ENCODE measurements at places on chromosomes 2 and 18.

DNA sequence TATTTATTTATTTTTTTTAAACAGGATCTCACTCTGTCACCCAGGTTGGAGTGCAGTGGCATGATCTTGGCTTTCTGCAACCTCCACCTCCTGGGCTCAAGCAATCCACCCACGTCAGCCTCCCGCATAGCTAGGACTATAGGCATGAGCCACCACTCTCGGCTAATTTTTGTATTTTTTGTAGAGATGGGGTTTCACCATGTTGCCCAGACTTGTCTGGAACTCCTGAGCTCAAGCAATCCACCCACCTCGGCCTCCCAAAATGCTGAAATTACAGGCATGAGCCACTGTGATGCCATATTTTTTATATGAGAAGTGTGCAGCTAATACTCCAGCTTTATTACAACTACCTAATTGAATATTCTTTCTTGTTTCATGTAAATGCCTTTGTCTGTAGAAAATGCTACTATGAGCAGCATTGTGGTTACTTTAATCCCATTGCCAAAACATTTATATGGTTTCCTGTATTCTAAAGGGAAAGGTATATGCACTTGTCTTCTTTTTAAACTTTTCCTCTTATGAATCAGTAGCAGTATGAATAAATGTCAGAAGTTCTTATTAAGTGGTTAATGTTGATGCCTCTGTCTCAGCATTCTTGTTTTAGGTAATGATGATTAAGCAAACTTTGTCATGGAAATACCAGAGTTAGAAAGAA is 9.5 kb upstream of the BCL2L11 start:
- DNase-seq, result no peak

GRCh38 chr2:220373878-220374277 is 746.4 kb downstream of the SLC4A3 start:
- DNase-seq, result peak; percentile 14

- DNase-seq, result no peak
These were observed 24.5 kb downstream of the ROCK2 start for GRCh38 chr2:11319939-11320338.

DNA sequence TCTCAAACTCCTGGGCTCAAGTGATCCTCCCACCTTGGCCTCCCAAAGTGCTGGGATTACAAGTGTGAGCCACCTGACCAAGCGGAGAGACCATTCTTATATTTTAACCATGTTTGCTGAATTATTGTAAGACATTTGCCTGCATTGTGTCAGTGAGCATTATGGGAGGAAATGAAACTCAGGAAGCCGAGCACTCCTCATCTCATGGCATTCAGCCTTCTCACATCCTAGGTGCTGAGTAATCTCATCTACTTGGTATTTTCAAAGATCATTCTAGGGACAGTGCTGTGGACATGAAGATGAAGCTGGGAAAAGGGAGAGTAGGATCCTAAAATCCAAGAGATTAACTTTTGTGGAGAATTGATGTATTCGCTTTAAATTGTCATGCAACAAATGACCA is 66.1 kb downstream of the NAPG start:
- DNase-seq, result no peak

DNA sequence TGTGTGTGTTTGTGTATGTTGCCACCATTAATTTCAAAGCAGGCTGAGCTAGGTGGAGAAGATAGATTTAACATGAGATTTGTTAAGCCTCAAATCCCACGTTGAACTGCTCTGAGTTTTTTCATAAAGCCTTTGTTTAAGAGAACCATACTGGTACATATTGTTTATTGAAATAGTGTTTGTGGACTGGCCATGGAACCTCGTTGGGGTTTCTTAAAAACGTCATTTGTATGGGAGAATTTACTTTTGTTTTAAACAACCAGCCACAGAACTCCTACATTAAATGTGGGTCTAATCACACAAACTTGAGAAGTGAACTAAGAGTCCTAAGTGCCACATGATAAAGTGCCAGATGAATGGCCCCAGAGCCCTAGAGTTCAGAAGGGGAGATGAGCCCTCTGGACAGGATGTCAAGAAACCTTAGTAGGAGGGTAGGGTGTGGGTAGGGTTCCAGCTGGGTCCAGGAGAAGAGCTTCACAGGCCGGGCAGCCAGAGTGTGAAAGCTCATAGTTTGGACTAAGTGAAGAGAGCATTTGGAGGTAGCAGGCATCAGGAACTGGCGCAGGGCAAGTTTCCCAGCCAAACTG is 120.6 kb upstream of the EML6 start:
- DNase-seq, result no peak

- DNase-seq, result no peak
These were observed 31.5 kb downstream of the CXCR4 start for GRCh38 chr2:136086253-136087016.

- DNase-seq, result no peak
These were observed 182.3 kb downstream of the FAM210A start for GRCh38 chr18:13543811-13544732.

DNA sequence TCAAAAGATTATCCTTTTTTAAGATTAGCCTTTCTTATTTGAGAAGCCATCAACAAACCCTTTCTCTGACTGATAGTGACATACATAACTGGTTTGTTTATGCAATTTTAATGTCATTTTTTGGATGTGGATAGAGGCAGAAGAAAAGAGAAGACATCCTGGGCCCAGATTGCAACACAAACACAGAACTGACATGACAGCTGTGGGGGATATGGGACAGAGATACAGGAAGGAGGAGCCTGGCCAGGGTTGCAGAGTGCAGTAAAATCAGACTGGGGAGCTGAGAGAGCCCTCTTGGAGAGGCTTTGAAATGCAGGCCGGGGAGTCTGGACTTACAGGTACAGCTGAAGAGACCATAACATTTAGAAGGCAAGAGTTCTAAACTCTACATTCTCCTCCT is 65.1 kb downstream of the SIGLEC15 start:
- no peak for DNase-seq

DNA sequence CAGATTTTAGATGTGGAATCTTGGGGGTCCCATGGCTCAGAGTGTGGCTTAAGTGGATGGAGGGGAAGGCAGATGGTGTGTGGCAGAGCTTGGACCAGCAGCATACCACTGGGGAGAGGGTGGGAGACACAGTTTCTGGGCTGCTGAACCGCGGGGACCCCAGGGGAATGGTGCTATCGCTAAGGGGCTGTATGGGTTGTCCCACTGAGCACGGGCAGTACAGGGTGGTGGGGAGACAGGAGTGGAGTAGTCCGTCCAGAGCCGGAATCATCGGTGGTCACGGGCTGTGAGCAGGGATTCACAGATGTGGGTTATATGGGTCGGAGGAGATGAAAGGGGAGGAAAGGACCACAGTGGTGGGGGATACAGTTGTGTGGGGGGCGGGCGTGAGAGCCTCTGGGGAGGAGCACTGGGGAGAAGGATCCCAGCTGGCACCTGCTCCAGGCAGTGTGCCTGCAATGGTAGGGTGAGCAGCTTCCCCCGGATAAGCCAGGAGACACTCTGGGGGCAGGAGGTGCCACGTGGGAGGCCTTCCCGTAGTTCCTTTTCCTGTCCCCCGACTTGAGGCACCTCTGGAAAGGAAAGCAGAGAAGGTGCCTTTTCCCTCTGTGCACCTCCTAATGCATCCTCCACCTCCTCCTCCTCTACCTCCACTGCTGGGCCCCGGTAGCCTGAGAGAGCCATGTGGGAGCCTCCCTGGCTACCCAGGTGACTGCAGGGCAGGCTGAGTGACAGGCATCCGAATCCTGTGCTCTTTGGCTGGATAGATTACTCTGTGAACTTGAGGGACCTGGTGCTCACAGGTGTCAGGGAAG is 24.9 kb downstream of the IGFBP5 start:
- no peak for DNase-seq

- no peak for DNase-seq
These were observed 40.3 kb downstream of the COPS9 start for GRCh38 chr2:240095556-240096523.

- DNase-seq, result peak; percentile 5
These were observed 539.4 kb upstream of the CDH2 start for GRCh38 chr18:28716338-28716737.

GRCh38 chr2:101961338-101962191 is 30.2 kb upstream of the IL1R2 start:
- peak; percentile 66 for DNase-seq

DNA sequence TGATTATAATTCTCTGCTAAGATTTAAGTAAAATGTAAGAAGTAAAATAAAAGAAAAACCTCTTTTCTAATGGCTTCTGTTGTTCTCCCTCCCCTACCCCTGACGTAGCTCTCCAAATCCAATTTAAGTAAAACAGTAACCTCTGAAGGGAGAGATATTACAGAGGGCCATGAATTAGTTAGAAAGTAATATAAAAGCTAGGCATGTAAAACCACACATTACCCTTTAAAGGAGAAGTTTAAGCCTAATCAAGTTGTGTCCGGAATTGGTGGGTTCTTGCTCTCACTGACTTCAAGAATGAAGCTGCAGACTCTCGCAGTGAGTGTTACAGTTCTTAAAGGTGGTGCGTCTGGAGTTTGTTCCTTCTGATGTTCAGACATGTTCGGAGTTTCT is 116.9 kb upstream of the SCN7A start:
- no peak for DNase-seq

- peak; percentile 89 for DNase-seq
These were observed 14.1 kb downstream of the KLF11 start for GRCh38 chr2:10057231-10058107.

GRCh38 chr18:35835833-35836232 is 136.6 kb upstream of the RMP24 start:
- no peak for DNase-seq

DNA sequence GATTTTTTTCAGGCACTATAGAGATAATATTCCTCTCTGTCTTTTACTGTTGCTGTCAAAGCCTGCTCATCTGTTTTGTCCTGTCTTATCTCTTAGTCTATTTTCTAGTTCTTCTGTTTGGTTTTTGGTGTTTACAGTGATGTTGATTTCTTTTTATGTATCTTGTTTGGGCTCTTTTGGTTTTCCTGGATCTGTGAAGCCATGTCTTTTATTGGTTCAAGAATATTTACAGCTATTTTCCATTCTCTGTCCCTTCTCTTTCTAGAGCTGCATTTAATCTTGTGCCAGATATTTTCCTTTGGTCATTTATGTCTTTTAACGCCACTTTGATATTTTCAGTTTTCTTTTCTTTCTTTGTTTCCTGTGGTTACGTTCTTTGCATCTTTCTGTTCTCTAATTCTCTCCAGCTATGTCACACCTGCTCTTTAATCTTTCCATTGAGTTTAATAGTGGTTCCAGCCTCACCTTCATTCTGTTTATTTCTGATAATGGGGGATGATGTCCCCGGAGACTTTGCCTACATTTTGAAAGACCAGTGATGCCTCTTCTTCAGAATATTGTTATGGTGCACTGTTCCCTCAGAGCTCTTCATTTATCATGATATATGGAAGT is 32.0 kb downstream of the SMCHD1 start:
- DNase-seq, result no peak

- no peak for DNase-seq
These were observed 54.9 kb downstream of the TET3 start for GRCh38 chr2:74039611-74040010.

DNA sequence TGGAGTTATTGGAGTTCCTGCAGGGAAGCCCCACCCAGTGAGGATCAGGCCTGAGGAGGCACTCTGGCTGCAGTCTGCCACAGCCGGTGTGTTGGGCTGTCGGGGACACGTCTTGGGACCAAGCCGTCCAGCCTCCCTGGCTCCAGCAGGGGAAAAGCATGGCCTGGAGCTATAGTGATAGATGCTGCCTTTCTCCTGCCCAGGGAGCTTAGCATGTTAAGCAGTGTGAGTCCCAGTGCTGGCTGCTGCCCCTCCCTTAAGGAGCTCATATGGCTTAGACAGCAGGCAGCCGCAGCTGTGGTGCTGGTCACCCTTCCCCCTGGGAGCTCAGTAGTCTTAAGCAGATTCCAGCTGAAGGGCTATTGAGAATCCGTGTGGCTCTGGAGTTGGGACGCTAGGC is 78.9 kb downstream of the CERS6 start:
- DNase-seq, result no peak

GRCh38 chr18:48993586-48993985 is 42.8 kb upstream of the SMAD7 start:
- peak; percentile 27 for DNase-seq
